Mucosa of descending colon (tissue), 3 donors: ENCODE measurements at places on chromosomes 1 and 21.

DNA sequence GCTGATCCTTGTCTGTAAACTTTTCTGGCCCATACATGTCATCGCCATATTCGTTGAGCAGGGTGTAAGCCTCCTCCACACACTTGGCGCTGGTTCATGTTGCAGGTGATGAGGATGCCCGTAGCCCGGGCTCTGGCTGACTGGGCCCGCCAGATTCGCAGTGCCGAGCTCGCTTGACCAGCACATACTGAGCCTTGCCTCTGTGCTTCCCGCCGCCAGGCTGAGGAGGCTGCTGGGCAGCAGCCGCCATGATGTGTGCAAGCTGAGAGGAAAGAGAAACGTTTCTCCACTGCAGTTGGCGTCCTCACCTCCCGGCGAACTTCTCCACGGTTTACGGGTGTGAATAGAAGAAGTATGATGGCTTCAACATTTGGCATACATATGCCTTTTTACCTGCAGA, 89.2 kb downstream of the LTN1 start:
- no peak for DNase-seq

DNA sequence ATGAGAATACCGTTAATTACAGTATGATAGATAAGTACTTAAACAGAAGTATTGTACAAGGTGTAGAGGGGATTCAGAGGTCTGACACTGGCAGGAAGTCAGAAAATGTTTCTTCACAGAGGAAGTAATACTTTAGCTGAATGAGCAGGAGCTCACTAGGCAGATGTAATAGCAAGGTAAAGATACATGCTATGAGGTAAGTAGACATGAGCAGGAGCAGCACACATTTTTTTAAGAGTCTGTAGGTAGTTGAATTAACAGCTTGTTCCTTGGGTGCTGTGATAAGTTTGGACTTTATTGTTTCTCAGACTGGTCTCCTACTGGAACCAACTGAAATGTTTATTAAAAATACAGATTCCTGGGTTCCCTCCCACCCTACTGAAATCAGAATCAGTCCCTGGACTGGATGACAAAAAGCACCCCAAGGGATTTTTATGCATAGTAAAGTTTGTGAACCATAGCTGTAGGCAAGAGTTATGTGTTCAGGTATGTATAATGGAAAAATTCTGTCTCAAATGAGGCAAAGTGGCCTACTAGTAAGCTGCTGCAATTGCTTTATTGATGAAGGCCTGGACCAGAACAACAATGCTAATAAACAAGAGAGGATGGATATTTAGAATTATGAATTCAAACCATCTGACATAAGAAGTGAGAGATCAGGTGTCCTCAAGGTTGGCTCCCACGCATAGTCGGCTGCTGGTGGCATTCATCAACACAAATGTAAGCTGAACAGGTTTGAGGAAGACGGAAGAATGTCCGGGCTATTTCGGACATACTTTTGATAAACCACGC, 902 bp downstream of the AP4B1 start:
- no peak for DNase-seq

- no peak for DNase-seq
Measured at GRCh38 chr1:169571450-169571849, 14.8 kb downstream of the F5 start.

- no peak for DNase-seq
Measured at GRCh38 chr1:8739377-8739776, 78.1 kb downstream of the RERE start.

DNA sequence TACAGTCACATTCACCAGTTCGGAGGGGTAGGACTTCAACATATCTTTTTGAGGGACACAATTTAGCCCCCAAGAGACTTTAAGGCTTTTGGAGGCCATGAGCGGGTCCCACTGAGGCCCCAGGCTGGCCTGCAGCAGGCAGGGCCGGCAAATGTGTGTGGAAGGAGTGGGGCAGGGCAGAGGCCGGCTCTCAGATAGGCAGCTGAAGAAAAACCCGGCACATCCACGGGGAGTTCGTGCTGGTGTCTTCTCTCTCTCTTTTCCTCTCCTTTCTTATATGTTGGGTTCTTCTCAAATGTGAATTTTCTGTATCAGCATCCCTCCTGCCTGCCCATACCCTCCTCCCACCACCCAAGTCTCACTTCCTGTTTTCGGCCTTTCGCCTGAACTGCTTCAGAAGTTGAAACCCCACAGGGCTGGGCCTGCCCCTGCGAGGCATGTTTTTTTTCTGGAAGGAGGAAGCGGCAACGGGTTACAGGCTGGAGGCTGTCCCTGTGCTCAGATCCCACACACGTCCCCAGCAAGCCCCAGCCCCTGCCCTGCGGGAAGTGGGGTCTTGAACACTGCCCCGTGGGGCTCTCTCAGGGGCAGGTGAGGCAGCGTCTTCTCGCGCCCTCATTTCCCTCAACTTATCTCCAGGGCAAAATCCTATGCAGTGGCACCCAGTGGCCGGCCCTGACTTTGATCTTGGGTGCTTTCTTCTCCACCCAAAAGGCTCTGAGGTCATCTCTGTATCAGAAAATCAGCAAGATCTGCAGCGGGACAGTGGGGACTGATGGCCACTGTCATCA, 9.7 kb upstream of the UMODL1 start:
- DNase-seq = peak; percentile 56
